ENCODE measurements at places on chromosomes 1 and 21.

DNA sequence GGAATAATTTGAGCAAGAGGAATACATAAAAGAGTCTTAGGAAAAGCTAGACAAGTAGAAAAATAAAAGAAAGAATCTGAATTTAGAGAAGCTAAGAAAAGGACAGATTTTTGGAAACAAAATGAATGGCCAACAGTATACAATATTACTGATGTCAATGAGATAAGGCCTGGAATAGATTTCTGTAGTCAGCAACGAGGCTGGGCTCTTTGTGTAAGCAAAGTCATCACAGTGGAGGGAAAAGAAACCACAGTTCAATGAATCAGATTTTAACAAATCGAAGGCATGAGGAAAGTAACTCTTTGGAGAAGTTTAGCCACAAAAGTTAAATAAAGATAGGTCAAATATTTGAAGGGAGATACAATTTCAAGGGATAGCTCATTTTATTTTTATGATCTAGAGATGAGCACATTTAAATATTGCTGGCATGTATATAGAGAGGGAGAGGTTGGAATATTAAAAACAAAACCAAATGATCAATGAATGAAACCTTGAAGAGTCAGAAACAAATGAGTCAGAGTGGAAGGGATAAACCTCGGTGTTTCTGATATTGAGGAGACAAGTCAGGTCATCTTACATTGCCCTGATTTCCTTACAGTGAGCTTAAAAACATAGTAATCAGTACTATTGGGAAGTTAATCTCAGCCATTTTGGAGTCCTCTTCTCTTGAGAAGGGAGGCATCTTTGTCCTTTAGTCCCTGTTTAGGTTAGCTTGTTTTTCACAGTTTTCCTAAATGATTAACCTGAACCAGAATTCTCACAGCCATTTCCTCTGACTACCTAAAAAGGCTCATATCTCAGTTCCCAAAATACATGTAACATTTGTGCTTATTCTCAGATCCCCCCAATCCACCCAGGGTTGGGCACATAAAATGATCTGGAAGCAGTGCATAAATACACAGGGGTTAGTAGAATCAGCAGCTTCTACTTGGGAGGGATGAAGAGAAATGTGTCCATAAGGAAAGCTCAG is 620.0 kb upstream of the B3GALT2 start:
- no peak for DNase-seq

- no peak for DNase-seq
Observed at GRCh38 chr1:21938732-21939538, 1.8 kb upstream of the HSPG2 start.

DNA sequence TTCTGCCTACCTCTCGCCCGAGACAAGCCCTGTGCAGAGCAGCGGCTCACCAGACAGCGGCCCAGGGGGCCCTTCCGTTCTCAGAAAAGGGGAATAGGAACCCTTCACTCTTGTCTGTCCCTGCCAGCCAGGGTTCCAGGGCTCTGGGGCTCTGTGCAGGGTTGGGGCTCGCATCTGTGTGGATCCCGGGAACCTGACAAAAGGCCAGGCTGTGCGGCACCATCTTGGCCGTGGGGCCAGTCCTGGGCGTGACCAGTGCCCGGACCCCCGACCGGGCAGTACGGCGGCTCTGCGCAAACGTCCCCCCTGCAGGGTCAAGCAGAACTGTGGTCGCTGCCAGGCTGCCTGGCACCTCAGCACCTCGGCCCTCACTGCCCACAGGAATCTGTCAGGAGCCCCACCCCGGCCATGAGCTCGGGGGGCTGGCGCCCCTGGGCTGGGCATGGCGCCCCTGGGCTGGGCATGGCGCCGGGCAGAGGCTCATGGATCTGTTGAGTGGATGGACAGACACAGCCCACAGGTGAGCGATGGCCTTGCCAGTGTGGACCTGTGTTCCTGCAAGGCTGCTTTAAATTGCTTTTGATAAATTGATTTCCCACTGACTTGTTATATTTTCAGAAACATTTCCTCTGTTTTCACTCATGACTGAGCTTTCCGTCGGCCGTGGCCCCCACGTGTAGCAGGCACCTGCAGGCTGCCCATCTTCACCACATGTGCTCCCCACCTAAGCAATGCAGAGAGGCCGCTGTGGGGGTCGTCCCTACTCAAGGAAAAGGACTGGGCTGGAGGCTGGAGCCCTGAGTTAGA is 59.0 kb downstream of the SLX9 start:
- DNase-seq: no peak

DNA sequence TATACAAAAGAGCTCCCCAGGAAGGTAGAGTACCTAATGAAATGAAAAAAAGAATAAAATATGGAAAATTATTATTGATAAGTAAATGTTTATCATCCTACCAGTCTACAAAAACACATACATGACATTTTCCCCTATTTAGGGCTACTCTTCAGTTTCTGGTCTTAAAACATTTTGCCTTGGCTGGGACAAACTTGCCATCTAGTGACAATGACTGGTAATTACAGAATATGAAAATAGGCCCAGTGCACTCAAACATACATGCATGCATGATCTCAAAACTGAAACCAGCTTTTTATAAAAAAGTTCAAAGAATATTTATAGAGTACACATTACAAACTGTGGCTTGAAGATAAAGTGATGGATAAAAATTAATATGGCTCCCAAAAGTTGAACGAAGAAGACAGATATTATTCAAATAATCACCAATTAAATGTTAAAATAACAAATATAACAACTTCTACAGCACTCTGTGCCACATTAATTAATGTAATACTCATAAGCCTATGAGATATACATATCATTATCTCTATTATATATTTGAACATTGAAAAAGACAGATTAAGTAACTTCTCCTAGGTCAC is 10.5 kb upstream of the RNPC3 start:
- peak; percentile 81 for DNase-seq

DNA sequence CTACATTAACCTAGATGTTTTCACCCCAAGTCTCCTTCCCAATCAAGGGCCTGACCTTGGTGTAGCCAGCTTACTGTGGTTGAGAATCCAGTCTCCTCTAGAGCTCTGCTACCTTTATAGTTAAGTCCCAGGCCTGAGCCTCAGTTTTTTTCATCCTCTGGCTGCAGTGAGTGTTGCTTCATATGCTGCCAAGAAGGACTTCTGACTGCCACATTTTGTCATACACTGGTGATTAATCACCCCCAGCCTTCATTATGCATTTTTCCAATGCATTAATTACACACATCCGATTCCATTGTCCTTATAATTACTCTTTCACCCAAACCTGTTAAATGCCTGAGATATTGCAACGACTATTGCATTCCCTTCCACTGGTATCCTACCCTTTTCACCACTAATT is 66.3 kb upstream of the FGGY start:
- peak; percentile 10 for DNase-seq

- DNase-seq: no peak
Observed at GRCh38 chr1:202165267-202165941, 5.0 kb upstream of the PTPN7 start.

GRCh38 chr1:6730473-6730872 is 28.9 kb upstream of the DNAJC11 start:
- DNase-seq: no peak

GRCh38 chr21:28482657-28483056 is 510.0 kb downstream of the LTN1 start:
- DNase-seq: no peak

DNA sequence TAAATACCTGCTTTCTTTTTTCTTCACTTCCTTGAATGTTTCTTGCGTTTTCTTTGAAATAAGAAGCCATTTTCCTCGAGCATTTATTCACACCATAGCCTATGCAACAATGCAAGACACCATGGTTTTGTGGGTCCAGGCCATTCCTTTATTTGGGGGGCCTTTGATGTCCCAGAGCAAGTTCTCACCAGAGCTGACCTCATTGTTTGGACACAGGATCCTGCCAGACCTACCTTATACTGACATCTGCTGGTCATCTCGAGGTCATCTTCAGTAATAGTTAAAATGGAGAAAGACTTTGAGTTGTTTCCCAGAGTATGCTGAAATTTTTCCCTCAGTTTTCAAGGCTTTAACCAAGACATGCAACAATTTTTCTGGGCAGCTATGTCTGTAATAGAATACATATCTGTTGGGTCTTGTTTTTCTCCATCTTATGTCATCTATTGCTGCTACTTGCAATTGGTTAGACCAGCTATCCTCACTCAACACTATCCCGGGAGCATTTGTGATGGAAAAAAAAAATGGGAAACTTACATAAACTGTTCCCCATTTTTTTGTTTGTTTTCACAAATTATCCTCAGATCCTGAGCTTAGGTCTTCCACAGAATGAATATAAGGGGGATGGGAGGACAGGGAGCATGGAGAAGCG is 34.0 kb upstream of the BACE2 start:
- no peak for DNase-seq

DNA sequence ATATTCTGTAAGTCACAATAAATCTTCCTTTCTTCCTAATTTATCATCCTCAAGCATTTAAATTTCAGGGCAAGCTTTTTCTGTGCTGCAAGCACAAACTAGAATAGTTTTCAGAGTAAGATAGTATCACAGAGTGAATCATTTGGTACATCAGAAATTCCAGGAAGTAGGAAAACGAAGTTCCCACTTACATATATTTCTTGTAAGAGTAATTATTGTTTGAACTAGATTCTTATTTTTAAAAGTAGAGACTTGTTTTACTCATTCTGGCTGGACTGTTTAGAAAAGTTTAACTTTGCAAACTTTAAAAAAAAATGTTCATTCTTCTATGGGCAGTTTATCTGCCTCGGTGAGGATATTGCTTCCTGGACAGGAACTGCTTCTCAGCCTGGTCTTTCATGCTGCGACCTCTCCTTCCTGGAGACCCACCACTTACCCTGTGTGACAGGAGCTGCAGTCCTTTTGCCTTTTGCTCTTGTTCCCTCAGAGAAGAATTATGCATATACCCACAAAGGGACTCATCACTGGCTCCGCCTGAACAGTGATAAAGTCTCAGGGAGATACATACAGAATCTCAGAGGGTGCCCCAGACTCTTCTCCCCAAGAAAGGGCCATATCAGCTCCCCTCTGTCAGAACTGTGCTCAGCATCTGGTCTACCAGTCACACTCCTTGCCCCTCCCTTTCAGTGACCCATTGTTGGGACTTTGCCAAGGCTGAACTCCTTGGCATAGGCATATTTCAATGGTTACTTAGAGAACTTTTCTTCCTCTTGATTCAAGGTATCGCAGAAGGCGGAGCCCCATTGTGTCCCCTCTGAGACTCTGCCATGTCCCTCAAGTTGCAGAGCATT is 102.7 kb upstream of the CD55 start:
- DNase-seq: no peak

DNA sequence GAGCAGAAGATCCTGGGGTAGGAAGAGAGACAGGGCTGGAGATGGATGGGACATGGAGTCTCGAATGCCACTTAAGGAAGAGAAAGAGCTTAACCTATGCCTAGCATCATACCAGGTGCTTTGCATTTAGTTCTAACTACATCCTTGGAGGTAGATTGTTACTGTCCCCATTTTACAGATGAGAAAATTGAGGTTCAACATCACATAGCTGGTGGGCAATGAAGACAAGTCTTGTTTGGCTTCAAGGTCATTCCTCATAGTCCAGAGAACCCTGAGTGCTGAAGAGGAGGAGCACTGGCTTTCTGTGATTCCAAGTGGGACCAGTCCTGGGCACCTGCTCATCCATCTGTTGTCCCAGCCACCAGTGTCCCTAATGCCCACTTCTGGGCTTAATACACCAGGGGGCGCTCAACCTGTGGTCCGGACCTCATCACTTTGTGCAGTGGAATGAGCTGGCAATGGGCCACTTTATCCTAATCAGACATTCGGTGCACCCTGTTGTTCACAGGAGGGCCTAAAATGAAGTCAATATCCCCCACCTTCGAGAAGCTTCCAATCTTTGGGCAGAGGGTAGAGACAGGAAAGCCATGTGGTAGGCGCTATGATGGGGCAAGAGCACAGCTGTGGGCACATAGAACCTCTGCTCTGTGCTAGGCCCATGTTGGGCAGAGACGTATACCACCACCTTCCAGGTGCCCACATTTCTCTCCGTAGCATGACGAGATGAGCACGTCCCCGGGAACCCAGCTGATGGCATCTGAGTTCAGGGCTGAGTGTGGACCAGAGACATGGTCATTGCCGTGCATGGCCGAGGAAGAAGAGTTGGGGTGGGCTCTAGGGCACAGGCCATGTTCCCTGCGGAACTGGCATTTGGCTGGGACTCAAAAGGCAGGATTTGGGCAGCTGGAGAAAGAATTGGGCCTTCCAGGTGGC is 9.2 kb downstream of the RPS6KA1 start:
- DNase-seq: peak; percentile 34

- DNase-seq: no peak
Observed at GRCh38 chr1:212166244-212166643, 119.0 kb upstream of the PPP2R5A start.

DNA sequence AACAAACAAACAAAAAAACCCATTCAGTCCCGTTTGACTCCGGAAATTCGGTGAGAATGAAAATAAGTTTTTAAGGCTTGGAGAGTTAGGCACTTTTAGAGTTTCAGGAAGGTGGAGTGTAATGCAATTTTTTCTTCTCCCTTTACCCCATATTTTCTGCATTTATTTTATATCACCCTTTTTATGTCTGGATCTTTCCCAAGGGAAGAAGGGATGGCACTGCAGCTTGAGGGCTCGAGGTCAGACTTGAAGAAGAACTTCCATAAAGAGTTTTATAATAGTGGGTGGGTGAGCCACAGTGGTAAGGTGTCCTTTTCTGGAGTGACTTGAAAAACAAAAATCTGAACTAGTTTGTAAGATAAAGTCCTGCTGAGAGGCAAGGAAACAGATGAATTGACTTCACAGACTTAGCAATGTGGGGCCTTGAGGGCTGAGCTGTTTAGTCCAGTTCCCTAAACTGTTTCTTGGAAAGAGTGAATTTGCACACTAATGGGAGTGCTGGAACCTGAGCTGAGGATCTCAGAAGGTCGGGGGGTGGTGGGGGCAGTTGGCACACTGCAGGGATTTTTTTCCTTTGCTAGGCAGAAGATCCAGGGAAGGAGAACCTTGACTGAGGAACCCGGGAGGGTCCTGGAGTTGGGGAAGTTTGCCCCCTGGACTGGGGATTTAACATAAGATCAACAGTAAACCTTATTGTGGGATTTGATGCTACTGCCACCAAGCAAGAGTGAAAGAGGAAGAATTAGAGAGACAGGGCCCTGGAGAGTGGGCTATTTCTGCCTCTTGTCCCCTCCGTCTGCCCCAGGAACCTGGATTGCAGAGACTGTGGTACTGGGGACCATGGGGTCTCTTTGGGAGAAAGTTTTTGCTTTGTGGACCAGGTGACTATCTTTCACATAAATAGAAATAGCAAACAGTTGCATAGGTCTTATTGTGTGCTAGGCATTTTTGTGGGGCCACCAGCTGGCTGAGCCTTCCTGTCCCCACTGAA is 1.8 kb upstream of the MEX3A start:
- peak; percentile 37 for DNase-seq

GRCh38 chr1:100502052-100502792 is 35.7 kb upstream of the GPR88 start:
- DNase-seq: no peak

GRCh38 chr1:116697548-116698243 is 30.2 kb upstream of the IGSF3 start:
- DNase-seq: no peak

- DNase-seq: no peak
Observed at GRCh38 chr21:31136891-31137290, 98.6 kb upstream of the KRTAP19-8 start.

All from inflammatory macrophage treated with lipopolysaccharide for 1 hour (primary cell).